ENCODE measurements at places on chromosomes 1 and 21.

- DNase-seq, result no peak
Measured at GRCh38 chr1:221166559-221167318, 287.5 kb downstream of the HLX start.

DNA sequence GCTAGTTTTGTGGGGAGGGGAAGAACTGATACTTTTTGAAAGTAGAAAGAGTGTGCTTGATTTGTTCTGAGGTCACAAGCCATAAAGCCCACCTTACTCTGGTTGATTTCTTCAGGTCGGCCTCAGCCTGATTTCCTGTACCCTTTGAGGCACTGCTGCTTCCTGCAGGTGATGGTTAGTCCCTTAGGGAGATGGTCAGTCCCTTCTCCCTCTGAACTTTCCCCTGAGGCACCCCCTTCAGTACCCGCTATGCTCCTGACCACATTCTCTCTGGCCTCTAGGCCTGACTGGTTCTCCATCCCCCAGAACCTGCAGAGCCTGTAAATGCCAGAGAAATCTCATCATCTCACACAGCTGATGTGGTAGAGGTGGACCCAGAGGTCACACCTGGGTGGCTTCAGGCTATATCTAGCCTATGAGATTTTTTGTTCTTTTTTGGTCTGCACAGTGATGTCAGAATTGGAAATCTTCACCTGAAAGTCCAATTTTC is 15.0 kb upstream of the ID3 start:
- DNase-seq, result no peak

DNA sequence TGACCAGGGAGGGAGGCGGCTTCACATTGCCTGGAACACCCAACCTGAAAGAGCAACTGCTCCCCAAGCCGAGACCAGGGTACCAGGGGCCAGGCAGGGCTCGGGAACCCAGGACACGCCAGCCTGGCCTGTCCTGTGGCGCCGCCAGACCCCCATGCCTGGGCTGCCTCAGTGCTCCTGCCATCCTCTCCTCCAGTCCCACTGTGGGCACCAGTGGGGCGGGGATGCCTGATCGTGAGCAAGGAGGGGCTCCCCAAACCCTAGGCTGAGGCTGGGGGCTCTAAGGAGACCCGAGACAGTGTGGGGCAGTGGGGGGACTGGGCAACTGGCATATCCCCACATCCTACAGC is 45.1 kb downstream of the WNT9A start:
- no peak for DNase-seq

DNA sequence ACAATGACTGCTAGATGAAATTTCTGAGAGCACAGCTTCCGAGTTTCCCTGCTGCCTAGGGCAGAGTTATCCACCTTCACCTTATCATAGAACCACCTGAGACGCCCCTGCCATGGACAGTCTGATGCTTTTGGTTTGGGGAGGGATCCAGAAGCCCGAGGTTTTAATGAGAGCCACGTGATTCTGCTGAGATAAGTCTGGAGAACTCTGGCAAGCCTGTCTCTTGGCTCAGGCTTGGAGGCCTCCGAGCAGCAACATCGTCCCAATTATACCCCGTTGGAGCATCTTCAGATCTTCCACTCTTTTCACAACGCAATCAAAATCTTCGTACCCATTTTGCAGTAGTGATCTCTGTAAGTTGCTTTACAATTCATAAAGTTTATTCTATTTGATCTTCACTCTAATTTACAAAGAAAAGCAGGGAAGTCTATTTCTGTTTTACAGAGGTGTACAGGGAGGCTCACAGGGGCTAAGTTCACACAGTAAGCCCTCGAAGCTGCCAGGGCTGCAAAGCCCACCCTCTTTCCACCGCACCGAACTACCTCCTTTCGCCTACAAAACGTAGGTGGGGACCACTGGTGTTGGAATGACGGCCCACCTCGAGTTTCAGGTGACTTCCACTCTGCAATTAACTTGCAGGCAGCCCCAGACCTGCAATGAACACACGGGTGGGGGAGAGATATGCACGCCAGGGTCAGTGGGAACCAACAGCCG is 513 bp upstream of the HHAT start:
- no peak for DNase-seq

- DNase-seq, result peak; percentile 34
Measured at GRCh38 chr1:236370420-236370819, 23.7 kb upstream of the EDARADD start.

DNA sequence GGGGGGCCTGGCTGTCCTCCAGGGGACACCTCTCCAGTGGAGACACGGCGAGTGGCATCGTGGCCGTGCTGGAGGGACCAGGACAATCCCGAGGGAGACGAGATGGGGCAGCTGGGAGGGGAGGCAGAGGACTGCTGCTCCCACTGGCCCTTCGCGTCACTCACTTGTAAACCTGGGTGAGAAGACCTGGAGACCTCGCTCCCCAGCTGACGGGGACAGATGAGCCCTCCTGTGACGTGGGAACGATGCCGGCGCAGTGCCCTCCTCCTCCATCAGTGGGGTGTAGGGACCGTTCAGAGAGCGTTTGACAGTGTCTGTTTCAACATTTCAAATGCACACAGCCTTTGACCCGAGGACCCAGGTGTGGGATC is 4.6 kb downstream of the SPATC1L start:
- no peak for DNase-seq

GRCh38 chr21:31142600-31142999 is 104.3 kb upstream of the KRTAP19-8 start:
- DNase-seq, result no peak

- DNase-seq, result no peak
Measured at GRCh38 chr21:26914557-26914956, 52.3 kb downstream of the ADAMTS5 start.

DNA sequence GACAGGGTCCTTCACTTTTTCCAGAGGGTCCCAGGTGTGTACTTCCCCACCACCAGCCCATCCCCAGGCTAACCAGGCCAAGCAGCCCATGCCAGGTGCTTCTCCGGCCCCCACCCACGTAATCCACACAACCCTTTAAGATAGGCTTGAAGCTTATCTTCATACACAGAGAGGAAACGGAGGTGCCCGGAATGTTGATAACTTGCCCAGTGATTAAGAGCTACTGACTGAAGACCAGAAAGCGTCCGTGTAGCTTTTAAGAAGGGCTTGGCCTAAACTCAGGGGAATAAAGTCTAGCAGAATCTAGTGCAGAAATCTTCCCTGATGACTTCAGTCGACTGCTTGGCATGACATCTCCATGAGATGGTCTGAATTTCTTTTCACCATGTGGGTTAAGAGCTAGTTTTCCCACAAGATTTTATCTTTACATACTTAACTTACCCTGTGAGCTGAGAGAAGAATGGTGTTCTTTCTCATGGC is 138.7 kb downstream of the GALNT2 start:
- no peak for DNase-seq

GRCh38 chr1:14392859-14393365 is 205.6 kb upstream of the KAZN start:
- no peak for DNase-seq
